ENCODE measurements at places on chromosomes 13 and 19.

DNA sequence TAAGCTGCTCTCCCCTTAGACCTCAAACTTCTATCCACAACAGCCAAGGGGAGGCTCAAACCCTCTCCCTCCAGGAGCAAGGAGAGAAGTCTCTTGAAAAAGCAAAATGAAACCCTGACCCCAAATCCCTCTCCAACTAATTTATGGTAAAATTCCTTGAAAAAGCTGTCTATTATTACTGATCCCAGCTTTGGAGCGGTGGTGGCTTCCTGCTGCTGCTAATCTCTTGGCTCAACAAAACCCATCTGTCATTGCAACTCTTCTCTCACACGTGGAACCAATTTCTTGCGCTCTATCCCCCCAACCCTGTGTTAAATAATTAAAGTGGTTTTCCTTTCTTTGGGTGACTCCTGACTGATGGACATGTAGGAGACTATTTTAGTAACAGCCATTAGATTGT lies 64.1 kb upstream of the OXGR1 start:
- no peak for DNase-seq

- DNase-seq = no peak
Observed at GRCh38 chr13:29946093-29946492, 95.7 kb upstream of the UBL3 start.

DNA sequence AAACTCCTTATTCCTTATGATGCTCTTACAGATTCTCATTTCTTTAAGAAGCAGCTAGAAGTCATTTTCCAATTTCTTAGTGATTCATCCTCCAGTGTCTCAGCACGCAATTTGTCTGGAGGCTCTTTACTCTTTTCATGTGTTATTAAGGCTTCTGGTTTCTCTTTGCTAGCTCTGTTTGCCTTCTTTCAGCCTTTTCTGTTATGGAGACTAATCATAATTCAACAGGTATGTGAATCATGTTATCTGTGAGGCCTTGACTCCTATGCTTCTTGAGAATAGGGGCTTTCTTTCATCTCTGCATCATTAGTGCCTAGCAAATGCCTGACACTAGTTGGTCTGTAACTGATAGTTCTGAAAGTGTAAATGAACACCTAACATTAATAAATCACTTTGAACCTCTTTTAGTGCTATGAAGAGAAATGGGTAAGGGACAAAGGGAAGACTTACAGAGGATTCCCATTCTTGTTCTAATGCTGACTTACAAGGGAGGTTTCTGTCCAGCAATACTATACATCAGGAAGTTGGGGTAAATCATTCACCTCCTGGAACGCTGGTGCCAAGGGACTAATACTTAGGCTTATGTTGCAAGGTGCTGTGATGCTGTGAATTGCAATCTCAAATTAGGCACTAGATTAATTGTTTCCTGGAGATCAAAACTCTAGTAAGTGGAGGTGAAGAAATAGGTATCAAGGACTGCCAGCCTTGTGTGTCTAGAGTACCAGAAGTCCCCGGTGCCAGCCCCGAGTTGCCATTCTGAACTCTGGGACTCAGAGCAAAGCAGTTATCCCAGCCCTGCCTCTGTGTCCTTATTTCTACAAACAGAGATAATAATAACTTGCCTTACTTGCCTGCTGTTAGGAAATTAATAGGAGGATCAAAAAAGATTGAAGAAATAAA lies 265.6 kb downstream of the DCLK1 start:
- DNase-seq = no peak

DNA sequence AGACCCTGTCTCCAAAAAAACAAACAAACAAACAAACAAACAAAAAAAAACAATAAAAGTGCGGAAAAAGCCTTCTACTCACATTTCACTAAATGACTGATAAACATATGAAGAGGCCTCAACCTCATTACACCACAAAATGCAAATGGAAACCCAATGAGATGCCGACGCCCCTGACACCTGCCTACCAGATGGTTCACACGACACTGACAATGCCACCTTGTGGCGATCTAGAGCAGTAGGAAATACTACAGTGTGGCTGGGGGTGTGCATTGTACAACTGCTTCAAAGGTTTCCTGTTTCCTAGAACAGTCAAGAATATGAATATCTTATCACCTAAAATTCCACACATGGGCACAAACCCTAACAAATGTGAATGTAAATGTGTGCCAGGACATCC lies 14.0 kb downstream of the SCGB2B2 start:
- DNase-seq = no peak

DNA sequence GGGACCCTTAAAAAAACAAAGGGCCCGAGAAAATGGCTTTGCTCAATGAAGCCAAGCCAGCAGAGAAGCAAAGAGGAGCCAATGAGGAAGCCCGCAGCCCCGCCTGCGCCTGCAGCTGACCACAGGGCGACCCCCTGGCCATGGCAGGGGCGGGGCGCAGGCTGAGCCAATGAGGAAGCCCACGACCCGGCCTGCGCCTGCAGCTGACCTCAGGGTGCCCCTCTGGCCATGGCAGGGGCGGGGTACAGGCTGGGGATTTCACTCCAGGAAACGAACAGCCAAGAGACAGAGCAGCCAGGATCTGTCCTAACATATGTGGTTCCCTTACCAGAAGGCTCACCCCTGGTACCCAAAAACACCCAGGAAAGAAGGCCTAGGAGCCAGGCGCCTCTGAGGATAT lies 101.4 kb downstream of the STK24 start:
- peak; percentile 74 for DNase-seq

DNA sequence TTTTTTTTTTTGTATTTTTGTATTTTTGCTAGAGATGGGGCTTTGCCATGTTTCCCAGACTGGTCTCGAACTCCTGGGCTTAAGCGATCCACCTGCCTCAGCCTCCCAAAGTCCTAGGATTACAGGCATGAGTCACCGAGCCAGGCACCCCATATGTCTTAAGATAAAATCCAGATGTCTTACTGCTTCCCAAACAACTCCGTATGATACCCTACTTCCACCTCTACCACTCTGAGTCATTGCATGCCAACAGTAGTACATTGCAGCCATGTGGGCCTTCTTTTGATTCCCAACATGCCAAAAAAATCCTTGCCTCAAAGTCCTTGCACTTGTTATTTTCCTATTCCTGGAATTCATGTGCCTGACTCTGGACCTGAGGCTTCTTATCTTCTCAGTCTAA lies 799.2 kb downstream of the GPC5 start:
- DNase-seq = no peak

DNA sequence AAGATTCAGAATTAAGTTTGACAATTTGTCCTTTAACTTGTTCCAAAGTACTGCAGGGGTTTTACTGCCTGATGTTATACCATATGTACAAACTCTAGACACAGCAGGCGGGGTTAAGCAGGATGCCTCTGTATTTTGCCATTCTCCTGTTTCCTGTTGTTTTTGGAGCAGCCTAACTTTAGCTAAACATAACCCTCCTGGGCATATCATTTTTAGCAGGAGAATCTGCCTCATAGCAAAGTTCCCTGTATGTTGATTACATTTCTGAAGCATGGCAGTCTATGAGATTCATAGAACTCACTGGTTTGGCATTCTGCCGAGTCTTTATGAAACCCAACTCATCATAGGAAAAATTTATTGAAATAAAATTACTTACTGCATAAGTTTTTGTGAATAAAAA lies 5.2 kb downstream of the LHFPL6 start:
- no peak for DNase-seq

DNA sequence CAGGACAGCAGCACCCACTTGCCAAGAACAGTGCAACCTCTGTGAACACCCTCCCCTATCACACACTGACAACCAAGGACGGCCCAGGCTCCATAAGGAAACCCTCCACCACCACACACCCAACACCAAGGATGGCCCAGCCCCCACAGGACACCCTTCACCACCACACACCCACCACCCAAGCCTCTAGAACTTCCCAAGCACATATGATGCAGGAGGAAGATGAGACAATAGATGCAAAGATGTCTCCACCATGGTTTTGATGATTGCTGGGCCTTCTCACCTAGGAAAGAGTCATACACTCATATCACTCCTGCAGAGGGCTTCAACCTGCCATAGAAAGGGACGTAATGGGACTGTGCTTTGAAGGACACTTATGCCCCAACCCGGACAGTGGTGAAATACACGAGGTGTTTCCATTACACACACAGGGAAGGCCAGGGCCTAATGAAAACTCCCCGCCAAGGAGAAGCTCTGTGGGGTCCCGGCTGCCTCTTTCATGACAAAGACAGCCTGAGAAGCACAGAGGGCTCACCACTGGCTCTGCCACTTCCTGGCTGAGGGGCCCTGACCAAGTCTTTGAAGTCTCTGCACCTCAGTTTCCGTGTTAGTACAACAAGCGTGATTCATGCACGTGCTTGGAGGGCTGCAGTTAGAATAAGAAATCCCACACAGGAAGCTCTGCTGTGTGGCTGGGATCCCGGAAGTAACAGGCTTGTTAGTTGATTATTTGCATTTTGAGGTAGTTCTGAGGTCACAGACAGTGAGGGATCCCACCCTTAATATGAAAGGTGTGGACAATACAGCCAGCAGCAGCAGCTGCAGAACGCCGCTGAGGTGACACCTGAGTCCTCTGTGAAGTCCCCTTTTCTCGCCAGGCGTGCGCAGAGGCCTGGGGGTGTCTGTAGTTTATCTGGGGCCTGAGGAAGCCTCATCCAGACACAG lies 61.9 kb upstream of the ATP12A start:
- no peak for DNase-seq

DNA sequence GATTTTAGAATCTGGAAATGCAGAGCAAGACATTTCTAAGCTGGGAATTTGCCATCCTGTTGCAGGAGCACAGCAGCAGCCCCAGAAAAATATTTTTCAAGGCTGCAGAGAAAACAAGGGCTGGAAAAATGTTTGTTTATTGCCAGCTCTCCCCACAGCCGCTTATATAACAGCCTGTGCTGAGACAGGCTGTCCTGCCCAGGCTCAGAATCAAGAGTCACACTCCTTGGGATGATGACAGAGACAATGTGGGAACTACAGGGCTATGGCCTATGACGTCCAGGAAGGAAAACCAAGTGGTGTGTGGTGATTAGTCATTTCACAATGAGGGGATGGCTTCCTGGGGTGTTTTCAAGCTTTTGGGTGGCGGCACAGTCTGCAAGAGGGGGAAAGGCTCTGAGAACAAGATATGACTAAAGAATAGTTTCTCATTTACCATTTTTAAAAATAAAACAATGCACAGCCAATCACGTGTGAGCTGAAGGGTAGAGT lies 136.3 kb upstream of the SERP2 start:
- DNase-seq = no peak

GRCh38 chr13:73687087-73687486 lies 447.1 kb downstream of the KLF12 start:
- no peak for DNase-seq

- no peak for DNase-seq
Observed at GRCh38 chr19:374886-375235, 30.3 kb upstream of the MIER2 start.

DNA sequence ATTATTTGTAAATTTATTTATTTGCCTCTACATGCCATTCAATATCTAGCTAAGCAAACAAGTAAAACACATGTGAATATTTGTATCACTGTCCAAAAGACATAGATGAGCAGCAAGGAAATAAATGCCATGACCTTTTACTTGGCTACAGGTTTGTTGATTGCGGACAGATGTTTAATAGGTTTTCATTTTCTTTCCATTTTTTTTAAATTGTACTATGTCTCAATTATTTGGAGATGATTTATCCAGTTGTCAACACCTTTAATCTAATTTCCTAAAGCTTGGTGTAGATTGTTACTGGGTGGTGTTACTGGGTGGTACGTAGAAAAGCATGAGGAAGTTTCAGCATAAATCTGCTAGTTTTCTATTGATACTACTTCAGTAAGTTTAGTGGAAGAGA lies 560.6 kb upstream of the SPRY2 start:
- no peak for DNase-seq

- DNase-seq = no peak
Observed at GRCh38 chr13:43301346-43301969, 278.1 kb downstream of the DNAJC15 start.

GRCh38 chr19:31110336-31110735 lies 238.9 kb downstream of the TSHZ3 start:
- peak; percentile 35 for DNase-seq

- DNase-seq = no peak
Observed at GRCh38 chr19:7934766-7935165, 8.7 kb downstream of the TIMM44 start.

GRCh38 chr19:778910-779653 lies 18.2 kb upstream of the PTBP1 start:
- DNase-seq = no peak

All from nephron progenitor cell (in vitro differentiated cells).